ENCODE measurements at places on chromosomes 6 and 20.

DNA sequence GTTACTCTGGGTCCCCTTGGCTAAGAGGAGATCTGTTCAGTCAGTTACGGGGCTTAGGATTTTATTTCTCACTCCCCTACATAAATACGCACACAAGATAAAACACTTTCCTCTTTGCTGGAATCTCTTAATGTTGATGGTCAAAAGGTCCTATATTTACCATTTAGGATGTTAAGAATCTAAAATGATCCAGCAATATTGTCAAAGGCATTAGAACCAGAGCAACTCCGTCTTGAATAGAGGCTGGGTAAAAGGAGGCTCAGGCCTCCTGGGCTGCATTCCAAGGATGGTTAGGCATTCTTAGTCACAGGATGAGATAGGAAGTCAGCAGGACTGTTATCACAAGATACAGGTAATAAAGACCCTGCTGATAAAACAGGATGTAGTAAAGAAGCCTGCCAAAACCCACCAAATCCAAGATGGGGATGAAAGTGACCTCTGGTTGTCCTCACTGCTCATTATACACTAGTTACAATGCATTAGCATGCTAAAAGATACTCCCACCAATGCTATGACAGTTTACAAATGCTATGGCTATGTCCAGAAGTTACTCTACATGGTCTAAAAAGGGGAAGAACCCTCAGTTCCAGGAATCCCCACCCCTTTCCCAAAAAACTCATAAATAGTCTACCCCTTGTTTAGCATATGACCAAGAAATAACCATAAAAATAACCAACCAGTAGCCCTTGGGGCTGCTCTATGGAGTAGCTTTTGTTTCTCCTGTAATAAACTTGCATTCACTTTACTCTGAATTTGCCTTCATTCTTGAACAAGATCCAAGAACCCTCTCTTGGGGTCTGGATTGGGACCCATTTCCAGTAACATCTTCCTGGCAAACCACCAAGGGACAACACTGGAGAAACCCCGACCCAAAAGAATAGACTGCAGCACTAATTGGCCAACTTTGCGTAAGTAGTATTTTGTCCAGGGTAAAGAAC, 107.5 kb downstream of the DTNBP1 start:
- no peak for DNase-seq

GRCh38 chr6:14729129-14729871, 516.6 kb upstream of the JARID2 start:
- DNase-seq, result no peak

GRCh38 chr20:22681591-22682248, 97.3 kb upstream of the FOXA2 start:
- no peak for DNase-seq

DNA sequence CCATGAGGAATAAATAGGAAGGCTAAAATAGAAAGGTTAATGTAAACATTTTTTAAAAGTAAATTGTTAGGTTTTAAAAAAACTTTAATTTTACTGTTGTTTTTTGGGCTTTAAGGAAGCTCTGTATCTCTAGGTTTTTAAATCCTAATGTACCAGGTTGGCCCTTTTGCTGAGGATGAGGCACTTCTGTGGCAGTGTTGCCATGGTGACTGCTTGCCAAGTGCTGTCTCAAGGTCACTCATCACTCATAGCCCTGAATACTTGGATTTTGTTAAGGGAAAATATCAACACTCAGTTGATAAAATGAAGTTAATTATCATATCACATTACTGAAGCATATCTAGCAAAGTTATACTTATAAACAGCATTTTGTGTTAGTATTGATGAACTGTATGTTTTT, 50.2 kb downstream of the NCOA3 start:
- peak; percentile 6 for DNase-seq

GRCh38 chr20:63166193-63167020, 49.5 kb downstream of the YTHDF1 start:
- no peak for DNase-seq

DNA sequence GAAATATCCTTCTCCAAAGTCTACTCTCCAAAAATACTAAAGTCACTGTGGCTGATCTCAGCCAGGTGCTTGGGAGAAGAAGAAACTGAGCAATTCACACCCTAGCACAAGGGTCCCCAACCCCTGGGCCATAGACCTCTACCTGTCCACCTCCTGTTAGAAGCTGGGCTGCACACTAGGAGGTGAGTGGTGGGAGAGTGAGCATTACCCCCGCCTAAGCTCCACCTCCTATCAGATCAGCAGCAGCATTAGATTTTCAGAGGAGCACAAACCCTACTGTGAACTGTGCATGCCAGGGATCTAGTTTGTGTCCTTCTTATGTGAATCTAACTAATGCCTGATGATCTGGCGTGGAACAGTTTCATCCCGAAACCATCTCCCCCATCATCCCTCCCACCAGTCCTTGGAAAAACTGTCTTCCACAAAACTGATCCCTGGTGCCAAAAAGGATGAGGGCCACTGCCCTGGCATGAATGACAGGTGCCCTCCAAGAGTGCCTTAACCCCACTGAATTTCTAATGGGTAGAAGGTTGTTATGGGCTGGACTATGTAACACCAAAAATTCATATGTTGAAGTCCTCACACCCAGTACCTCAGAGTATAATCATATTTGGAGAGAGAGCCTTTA, 109.2 kb upstream of the CDYL start:
- no peak for DNase-seq

GRCh38 chr6:5307058-5307457, 45.7 kb downstream of the FARS2 start:
- no peak for DNase-seq

DNA sequence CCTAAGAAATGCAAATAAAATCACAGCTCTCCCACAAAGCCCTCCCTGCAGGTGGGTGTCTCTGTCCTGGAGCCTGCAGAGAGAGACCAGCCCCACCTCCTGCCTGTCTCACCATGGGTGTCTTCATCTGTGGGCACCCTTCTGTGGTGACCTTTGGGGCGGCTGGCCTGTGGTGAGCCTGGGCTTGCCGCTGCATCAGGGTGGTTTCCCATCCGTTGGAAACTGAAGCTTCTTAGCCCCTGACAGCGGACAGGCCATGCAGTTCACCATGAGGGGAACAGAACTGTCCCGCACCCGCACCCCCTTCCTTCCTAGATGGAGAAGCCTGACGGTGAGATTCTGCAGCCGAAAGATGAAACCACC, 42.3 kb upstream of the FRMD1 start:
- DNase-seq, result no peak

- DNase-seq, result no peak
Observed at GRCh38 chr6:136753624-136754023, 38.7 kb downstream of the MAP3K5 start.

GRCh38 chr6:146985111-146985510, 219.1 kb upstream of the STXBP5 start:
- no peak for DNase-seq

DNA sequence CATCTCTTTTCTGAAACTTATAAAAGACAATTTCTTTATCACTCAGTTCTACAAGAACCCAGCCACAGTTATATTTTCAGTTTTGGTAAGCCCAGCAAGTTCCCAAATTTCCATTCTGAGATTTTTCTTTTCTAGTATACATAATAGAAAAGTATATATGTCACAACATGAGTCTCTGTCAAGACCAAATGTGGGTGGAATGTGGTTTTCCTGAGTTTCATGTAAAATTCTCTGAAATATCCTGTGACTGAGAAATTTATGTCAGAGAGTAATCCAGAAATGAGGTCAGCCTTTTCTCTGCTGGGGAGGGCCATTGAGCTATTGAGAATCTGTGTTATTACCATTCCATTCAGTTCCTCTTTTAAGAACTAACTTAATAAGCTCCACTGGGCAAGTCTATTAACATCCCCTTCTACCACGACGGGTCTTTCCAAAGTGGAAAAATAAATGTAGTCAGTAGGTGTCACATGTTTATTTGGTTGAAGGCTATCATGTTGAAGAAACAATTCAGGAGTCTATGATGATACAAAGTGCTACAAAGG, 100.7 kb upstream of the HMGN3 start:
- DNase-seq, result no peak

DNA sequence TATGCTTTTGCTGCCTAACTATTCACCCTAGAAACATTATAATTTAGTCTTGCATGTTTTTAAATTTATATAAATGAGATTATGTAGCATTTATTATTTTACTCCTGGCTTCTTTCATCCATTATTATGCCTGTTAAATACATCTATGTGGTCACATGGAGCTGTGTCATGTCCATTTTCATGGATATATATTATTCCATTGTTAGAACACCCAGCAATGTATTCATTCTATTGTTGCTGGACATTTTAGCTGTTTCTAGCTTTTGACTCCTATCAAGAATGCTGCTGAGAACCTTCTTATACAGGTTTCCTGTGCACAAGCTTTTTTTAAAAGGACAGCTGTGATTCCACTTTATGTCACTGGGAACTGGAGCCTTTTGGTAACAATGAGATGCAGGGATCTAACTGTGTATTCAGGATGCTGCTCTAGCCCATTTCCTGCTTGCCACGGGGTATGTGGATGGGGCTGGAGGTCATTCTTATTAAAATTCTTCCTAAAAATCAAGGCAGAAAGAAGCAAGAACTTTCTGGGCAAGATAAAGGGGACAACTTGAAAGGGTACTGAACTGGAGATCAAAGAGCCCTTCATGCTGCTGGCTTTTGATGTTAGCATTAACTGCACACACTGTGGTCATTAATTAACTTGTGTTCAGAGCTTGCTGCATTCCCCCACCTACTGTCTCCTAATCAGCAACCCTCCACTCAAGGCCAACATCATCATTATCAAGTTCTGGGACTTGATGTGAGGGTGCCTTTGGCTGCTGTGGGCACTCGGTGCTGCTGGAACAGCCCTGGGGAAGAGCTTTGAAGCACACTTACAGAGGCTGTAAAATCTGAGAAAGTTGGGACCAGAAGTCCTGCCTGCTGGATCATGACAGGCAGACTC, 96.6 kb upstream of the AKIRIN2 start:
- DNase-seq, result no peak

GRCh38 chr20:10536531-10536930, 101.4 kb downstream of the SLX4IP start:
- DNase-seq, result no peak

DNA sequence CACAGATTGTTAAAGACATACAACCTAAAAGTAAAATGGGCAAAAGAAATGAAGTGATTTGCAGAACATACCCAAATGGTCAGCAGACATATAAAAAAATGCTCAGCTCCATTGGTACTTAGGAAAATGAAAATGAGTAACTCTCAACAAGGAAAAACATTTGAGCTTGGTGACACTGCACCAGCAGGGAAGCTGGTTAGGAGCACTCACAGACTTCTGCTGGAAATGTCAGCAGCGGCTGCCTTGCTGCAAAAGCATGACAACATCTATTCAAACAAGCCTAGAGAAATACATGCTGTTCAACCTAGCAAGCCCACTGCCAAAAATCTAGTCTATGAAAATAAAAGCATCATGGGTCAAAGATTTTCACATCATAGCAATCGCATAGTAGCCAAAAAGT, 99.0 kb upstream of the FOXQ1 start:
- DNase-seq, result no peak

All from NCI-H187 treated with DMSO at 0.1 percent for 48 hours (cell line).